ENCODE measurements at places on chromosomes 2 and 18.

DNA sequence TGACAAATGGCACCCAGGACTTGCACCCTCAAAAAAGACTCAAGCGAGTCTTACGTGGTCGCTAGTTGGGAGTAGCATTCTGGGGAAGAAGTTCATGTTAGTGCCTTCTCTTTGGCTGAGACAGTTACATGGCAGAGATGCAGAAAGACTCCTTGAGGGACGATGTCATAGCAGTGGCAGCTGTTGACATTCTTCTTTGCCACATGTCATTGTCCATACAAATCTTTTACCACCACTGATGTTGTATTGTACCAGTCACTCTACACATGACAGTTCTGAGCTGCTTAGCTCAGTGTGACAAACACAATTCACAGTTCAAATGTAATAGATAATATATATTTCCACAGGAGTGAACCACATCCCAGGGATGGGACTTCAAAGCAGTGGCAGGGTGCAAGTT, 197.1 kb downstream of the TCF4 start:
- DNase-seq = no peak

DNA sequence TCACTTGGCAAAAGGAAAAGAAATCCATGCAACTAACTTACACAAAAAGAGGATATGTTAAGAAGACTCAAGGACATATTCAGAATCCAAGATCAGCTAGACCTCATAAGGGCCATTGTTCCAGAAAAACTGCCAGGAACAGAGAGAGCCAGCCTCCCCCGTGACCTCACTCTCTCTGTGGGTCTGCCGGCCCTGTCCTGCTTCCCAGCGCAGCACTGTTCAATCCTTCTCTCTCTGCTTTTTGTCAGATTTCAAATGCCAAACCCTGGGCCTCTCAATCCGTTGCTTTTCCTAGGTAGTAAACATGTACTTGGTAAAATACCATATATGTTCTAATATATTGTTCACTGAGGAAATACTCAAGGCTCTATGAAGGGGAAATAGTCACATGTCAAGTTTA, 40.0 kb upstream of the ACKR3 start:
- no peak for DNase-seq

DNA sequence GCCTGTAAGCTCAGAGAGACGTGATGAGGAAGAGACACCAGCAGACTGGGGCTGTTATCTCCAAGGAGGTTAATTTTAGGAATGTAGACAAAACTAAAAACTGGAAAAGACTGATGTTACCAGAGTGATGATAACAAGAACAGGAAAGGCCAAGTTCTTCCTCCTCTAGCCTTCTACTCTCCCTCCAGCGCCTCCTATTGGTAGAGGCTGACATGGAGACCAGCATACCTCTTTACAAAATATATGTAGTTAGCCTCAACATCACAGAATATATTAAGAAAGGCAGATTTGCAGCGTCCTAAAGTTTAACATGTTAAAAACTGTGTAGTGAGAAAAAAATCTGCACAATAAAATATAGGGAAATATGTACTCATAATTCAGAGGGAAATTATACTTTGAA, 66.0 kb downstream of the TCF4 start:
- DNase-seq = no peak

DNA sequence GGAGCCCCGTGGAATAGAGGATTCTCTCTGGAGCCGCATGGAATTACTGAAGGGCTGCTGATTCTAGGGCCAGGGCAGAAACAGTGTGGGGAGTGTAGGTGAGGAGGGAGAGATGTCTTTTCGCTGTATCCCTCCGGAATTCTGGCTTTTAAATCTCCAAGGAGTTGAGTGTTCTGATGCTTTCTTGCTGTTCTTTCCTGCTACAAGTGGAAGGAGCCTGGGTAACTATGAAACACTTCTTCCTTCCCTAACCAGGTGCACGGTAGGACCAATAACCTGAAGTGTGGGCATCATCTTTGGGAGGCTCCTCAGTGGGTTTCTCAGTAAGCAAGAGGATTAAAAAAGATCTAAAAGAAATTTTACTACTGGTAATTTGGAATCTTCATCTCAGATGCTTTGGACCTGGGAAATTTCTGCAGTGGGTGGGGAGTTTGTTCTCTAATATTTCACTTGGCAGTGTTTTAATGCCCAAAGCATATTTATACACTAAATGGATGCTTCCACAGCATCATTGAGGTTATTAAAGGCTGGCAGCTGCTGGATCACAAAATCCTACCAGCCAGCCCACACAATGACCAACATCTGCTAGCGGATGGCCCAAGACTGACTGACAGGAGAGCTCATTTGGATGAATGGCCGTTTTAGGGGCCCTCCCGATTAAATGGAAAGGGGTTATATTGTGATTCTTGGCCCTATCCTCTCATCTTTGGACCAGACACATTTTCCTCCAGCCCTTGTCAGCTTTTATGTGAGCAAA, 2.1 kb downstream of the EML6 start:
- peak; percentile 10 for DNase-seq
